ENCODE measurements at places on chromosomes 3 and 15.

GRCh38 chr3:187315872-187316271, 24.3 kb upstream of the MASP1 start:
- DNase-seq, result no peak

DNA sequence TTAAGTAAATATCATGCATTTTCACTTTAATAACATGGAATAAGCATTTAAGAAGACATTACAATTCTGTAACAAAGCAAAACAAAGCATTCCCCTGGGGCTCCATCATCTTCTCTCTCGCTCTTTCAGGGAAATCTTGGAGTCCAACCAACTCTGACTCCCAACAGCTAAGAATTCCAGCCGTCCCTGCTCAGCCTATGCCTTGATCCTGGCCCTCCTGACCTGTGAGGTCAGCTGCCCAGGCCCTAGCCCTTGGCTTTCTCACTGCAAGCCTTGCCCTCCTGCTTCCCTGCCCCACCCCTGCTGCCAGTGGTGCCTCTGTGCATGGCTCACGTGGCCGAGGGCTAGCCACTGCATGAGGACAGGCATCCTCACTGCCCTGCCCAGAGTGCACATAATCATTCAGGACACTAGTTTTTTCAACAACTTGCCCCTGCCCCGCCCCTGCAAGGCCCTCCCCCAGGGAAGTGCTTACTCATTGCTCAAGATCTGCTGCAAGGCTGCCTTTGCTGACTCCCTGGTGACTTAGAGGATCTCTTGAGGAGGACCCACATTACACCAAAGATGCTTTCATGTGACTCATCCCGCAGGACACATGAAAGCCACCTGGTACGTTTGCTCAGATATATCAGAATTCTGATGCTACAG, 37.6 kb downstream of the MTMR10 start:
- DNase-seq, result no peak

DNA sequence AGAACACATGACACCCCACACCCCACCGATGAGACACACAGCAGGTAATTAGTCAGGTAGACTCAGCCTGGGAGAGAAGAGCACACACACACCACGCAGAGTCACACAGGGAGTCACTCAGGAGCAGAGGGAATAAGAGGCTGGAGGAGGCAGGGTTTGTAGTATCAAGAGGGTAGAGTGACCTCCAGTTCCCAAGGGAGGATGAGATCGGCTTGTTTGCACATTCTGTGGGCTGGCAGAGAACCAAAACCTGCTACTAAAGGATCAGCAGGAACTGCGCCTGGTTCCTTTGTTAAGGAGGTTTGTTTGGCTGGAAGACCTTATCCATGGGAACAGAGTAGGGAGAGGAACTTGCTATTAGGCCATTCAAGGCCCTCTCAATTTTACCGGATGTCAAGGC, 281.4 kb upstream of the SLCO3A1 start:
- DNase-seq, result no peak

- DNase-seq, result no peak
These were observed 22.7 kb downstream of the CYP19A1 start for GRCh38 chr15:51315726-51316125.

DNA sequence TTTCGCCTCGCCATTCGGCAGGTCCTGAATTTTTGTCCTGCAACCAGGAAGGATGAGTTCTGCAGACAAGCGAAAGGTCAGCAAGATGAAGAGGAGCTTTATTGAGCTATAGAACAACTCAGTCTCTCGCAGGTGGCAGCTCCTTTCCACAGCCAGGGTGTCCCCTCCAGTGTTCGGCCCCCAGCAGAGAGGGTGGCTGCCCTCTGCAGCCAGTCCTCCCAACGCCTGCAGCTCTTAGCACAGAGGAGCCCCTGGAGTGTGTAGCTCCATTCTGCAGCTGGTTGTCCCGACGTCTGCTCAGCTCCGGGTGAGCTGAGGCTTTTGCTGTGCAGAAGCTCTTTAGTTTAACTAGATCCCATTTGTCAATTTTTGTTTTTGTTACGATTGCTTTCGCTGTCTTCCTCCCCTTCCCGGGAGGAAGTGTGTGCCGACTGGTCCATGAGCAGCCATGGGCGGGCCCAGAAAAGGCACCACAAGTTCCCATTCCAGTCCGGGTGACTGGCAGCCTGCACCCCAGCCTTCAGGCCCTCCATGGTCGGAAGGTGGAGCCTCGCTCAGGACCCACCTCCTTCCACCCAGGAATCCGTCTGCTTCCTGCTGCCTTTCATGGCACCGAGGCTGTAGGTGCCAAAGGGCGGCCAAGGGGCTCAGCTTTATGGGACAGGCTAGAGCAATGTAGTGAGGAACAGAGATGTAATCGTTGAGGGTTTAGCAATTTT, 497.8 kb upstream of the CNTN4 start:
- no peak for DNase-seq

GRCh38 chr3:125316949-125317348, 58.2 kb downstream of the ZNF148 start:
- DNase-seq, result no peak

DNA sequence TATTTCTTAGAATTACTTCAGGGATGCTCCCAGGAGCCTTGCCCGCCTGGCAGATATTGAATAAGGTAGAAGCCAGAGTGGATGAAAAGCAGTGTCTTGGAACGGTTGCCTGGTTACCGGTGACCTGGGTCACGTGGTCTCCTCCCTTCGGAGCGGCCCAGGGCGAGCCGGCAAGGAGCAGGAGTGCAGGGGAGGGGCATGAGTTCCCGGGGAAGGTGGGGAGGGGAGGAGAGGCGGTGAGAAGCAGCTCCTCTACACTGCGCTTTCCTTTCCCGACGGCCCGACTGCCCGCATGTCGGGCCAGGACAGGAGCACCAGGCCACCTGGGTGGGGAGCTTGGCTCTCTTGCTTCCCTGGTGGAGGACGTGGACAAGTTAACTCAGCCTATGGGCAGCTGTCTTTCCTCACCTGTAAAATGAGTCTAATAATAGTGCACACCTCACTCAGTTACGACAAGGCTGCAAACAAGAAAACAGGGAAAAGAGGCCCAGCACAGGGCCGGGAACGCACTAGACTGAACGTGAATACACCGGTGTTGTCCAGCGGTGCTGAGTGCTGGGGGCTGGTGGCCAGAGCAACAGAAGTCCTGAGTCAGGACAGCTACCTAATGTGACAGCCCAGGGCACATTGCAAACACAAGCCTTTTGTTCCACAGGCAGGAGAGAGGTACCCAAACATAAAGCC, 198.3 kb downstream of the ADAMTS9 start:
- peak; percentile 73 for DNase-seq

DNA sequence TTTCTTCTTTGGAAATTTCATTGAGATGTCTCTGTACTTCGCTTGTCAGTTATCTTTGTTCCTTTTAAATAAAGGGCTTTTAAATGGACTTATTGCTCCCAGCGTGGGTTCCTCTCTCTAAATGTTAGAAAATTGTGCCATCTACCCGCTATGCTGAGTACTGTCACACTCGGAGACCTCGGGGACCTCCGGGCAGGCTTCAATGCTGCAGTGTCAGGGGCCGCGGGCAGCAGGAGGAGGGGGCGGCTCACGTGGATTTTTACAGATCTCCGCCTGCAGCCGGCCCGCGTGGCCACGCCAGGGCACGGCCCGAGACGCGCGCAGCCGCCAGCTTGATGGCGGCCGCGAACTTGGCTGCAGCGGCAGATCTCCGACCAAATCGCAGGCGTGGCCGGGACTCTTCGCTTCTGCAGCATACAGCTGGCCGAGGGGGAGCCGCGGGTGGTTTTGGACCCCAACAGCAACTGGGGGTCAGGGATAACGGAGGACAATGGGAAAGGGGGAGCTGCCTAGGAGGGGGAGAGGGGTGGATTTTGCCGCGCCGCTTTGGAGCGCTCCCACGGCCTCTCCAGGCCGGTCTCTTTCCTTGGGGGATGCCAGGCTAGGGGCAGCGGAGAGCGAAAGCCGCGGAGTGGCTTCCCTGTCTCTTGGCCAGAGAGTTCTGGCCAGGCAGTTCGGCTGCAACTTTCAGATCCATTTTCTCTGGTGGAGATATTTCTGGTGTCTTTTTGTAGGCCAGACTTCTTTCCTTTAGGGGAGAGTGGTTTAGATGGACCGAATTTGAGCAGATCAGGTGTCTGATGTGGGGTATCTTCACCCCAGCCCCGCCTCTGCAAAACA, 15.3 kb downstream of the NR2F2 start:
- no peak for DNase-seq

DNA sequence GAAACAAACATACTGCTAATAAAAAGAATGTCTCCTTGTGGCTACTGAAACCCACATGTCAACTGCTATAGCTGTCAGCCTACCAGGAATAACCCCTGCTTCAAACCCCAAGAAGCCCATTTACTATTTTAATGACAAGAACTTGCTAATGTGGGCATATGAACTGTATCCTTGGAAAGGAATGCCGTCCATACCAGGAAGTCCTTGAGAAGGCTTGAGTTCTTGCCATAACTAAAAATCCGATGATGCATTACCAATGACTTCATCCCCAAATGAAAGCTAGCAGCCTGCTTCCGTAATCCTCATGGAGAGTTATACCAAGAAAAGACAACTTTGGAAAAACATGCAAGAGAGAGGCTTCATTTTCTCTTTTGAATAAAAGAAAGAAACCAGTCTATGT, 34.8 kb downstream of the MINDY4B start:
- no peak for DNase-seq

- DNase-seq, result no peak
These were observed 18.3 kb downstream of the MYZAP start for GRCh38 chr15:57609805-57610529.

DNA sequence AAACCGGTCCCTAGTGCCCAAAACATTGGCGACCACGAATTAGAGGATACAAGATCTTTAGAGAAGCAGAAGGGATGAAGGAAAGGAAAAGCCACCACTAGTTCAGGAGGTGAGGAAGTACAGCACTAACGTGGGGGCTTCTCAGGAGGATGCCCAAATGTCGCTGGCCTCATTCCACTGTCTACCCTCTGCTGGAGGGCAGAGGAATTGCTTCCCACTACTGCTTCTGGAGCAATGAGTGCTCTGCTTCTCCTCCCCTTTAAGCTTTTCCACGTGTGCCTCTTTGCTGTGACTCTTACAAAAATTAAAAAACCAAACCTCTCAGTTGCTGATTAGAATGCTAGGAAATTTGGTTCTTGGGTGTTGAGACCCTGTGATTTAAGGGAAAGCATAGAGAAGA, 281.3 kb downstream of the CLSTN2 start:
- no peak for DNase-seq

DNA sequence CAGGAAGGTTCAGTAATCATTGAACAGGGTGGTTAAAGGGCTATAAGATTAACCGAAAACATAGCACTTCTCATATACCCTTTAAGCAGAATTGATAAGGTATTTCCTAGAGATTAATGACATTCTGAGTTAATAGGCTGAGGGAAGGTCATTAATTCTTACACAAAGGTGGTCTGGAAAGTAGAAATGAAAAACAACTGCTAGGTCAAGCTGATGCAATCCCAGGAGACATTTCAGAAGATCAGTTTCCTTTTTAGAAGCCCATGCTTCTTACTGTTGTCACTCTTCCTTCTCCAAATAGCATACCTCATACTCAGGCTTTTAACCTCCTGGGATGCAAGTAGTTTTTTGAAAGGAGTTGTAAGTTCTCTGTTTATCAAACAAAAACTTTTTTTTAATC, 8.8 kb downstream of the FILIP1L start:
- DNase-seq, result no peak

- no peak for DNase-seq
These were observed 446.0 kb downstream of the FGF12 start for GRCh38 chr3:192281207-192281880.

DNA sequence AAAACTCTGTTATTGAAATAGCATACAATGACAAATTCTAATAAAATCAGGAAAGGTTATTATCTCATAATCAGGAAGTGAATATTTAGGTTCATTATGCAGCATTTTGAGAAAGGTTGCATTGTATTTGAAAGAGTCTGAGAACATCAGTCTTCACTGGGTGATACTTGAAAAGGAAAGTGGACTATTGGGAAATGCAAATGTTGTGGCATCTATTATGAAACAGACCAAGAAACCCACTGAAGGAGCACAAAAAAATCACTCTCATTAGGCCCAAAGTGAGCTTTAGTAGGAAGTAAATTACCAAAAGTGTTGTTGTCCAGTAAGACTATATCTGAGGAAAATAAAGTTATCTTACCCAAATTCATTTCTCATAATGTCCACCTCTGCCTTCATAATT, 90.8 kb downstream of the ZPLD1 start:
- no peak for DNase-seq

DNA sequence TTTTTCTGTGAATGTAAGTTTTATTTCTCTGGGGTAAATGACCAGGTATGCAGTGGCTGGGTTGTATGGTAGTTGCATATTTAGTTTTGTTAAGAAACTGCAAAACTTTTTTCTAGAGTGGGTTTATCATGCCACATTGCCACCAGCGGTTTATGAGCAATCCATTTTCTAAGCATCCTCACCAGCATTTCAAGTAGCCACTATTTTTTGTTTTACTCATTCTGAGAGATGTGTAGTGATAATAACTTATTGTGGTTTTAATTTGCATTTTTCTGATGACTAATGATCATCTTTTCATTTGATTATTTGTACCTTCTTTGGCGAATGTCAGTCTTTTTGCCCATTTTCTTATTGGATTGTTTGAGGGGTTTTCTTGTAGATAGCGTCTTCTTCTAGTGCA, 56.2 kb downstream of the SPRED1 start:
- DNase-seq, result no peak
